ENCODE measurements at places on chromosomes 1 and 21.
A peak's percentile ranks its signal among the peaks of the same experiment; 100 is the strongest.

GRCh38 chr1:178684542-178685000 is 40.5 kb upstream of the RALGPS2 start:
- no peak for DNase-seq

DNA sequence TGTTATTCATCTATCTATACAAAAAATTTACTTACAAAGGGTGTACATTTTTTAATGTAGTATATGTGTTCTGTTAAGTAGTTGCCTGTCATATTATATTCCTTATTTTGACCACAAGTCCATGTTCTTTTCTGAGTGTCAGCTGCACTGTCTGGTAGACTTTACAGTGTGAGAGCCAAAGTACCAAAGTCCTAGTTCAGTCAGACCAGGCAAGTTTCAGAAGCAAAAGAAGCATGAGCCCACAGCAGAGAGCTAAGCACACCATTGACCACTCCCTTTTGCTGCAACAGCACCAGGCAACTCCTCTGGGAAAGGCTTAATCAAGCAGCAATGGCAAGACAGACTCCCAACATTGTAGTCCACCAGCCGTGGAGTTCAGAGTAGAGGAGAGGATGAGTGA is 631.9 kb upstream of the PKN2 start:
- DNase-seq: no peak

- no peak for DNase-seq
Measured at GRCh38 chr1:12407050-12407961, 177.5 kb downstream of the VPS13D start.

GRCh38 chr1:234322979-234323378 is 50.3 kb upstream of the COA6 start:
- peak; percentile 11 for DNase-seq

- no peak for DNase-seq
Measured at GRCh38 chr1:70948396-70949017, 99.1 kb downstream of the PTGER3 start.

DNA sequence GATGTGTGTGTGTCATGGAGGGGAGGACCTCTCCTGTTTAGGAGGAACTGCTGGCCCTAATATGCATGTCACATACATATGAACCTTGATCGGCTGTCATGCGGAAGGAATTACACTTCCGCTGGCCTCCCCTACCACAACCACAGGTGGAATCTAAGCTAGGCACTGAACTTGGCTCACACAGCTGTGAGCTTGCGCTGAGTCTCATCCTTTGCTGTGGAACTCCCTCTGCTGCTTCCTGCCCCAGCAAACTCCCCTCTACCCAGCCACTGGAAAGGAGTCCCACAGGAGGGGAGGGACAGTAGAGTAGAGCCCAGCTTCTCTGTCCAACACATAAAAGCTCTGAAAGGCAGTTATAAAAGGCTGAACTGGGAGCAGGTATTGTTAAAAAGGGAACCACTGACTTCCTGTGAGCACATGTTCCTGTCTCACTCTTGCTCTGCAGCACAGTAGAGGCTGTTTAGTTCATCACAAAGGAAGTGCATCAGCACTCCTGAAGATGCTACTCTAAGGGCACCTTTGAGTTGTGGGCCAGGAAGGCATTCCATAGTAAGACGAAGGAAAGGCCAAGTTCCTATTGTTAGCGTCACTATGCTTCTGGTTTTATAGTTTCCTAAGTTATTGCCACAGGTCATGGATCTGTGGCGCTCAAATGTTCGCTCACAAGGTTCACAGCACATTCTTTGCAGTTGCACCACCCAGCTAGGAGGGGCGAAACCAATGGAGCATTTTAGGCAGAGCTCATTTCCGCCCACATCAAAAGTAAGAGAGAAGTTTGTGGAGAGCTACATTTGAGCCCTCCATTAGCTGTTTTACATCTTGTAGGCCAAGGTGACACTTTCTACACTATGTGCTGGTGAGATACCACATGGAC is 17.7 kb upstream of the PTPRC start:
- DNase-seq: no peak

DNA sequence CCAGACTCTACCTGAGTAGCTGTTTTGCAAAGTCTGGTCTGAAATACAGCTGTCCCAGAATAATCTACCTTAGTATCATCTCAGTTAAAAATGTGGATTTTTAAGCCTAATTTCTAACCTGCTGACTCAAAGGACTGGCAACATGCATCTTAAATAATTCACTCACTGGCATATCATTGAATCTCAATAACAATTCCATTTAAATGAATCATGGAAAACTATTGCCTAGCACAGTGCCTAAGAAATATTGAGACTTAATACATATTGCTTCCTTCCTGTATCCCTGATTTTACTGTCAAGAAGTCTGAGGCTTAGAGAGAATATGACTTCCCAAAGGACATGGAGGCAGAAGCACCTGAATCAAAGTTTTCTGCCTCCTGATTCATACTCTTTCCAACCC is 3.1 kb downstream of the CCDC190 start:
- no peak for DNase-seq

DNA sequence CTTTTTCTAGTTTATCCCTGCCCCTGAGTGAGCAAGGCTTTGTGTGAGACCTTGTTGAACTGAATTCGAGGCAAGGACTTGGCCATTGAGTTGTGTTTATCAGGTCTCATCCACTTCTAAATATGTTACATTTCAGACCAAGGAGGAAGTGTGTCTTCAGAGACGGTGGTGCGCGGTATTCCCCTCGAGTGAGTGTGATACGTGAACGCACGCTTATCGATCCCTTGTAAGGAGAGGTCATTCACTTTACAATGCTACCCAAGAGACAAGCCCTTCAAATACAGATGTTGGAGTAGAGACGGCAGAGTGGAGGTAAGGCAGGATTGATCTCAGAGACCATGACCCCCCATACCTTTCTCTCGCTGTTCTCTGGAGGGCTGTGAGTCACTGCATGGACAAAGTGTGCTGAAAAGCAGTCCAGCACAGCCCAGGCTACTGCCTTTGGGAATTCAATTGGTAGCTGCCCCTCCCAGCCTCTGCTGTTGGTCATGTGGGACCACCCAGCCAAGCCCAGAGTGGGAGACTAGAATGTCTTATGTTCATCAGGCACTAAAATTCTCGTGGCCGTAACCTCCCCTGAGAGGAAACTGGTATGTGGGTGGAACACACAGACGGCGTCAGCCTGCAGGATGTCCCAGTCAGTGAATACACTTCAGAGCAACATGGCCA is 16.3 kb upstream of the MTARC1 start:
- no peak for DNase-seq

GRCh38 chr1:167623951-167624350 is 6.1 kb upstream of the RCSD1 start:
- DNase-seq: no peak

GRCh38 chr1:147853391-147853790 is 49.2 kb upstream of the GJA8 start:
- no peak for DNase-seq

DNA sequence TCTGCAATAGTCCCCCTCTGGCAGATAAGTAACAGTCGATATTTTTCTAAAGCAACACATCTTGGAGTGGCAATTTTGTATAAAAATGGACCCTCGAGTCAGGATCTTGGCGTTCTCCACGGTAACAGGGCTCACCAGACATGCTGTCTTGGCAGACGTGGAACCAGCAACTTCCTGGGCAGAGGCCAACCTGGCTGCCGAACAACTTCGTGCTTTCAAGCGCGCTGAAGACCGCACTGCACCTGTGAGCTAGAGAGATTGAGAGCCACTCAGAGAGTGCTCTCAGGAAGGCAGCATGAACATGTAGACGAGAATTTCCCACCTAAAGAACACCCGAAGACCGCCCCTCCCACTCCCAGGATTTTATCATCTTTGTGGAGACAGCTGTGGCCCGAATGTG is 7.3 kb downstream of the C1orf174 start:
- DNase-seq: no peak

DNA sequence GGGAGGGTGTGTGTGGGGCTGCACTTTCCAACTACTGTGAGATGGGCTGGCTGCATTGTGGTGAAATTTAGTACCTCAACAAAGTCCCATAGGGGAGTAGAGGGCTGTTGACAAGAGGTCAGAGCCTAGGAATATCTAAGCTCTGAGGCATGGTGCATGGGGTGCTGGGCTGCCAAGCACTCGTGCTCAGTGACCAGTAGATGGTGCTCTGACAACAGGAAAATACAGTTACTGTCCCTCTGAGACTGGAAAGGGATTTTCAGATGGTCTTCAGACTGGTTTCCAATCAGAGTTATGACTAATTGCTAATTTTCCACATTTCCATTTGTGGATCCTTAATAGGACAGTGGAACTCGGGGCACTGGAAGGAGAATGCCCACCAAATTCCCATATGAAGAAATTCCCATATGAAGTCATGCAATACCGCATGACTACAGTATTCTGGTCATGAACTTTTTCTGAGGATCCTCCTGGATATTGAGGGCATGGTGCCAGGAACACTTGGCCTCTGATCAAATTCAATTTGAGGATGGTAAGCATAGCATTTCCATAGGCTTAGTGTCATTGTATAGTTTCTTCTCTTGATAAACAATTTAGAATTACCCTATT is 4.1 kb upstream of the CACNA1E start:
- peak; percentile 4 for DNase-seq

DNA sequence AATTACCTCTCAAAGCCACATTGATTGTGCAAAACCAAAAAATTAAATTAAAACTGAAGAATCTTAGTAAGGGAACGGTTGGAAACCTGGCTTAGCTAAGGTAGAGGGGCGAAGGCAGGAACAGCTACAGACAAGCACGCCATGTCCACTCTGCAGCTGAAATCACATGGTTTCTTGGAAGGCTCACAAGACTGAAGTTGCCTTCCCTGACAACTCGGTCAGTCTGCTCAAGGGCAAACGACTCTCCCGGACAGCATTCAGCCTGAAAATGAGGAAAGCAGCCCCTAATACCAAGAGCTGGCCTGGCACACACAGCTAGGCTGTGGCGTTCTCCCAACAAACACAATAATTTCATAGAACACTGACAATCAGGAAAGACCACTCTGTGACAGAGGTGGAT is 22.7 kb upstream of the BECN2 start:
- DNase-seq: no peak

- no peak for DNase-seq
Measured at GRCh38 chr1:241115784-241116183, 241.2 kb downstream of the RGS7 start.

DNA sequence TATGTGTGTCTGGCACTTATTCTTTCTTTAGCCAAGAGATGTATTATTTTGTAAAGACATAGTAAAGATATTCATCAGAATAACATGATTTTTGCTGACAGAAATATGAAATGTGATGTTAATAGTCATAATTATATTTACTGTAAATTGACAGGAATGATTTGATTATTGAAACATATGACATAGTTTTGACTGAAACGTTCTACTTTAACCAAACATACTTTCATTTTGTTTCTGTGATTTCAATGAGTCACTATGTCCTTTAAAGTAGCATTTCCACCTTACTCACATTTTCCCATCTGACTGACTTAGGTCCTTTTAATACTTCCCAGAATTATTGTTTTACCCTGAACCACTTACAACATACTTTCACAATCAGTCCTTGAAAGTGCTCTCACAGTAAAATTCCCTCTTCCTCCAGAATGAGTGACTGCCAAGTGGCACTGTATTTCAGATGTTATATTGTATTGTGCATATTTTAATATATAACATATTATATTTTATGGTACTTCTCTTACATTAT is 437.9 kb downstream of the NCAM2 start:
- no peak for DNase-seq

DNA sequence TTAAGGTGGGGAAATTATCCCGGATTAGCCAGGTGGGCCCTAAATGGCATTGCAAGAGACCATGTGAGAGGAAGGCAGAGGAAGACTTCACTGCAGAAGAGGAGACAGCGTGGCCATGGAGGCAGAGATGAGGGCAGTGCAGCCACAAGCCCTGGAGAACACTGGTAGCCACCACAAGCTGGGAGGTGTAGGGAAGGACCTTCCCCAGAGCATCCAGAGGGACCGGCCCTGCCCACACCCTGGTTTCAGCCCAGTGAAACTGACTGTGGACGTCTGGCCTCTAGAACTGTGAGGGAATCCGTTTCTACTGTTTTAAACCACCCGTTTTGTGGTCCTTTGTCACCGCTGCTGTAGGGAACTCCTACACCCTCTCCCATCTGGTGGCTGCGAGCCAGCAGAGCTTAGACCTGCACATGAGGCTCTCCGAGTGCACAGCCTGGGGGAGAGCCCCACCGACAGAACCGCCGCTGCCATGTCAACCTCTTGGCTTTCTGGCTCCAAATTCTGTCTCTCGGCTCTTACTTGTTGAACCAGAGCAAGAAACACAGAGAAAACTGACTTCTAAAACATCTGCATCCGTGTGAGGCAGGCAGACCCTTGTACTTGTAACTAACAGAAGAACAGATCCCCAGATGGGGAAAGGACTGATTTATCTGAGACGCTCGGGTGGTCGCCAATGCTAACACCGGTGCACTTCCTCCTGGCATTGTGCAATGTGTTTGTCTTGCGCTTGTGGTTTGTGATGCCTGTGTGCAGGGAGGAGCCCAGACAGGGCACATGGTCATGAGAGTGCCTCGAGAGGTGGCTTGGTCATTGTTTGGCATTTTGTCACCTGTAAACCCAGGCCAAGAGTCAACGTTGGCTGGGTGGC is 90.8 kb upstream of the TMPRSS2 start:
- no peak for DNase-seq

DNA sequence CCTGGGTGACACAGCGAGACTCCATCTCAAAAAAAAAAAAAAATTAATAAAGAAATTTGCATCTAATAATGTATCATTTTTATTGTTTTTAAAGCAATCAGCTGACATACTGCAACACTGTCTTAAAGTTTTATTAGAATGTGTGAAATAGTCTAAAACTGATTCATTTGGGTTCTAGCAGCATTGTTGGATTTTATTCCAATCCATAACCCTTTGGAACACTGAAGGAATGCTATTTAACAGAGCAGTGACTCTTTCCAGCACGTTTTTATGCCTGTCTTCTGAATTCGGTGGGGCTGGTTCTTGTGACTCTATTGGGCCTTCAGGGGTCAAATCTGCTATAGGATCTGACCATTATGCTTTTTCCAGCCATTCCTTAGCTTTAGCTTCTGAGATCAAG is 18.2 kb upstream of the FMO4 start:
- no peak for DNase-seq

Data from activated naive CD4-positive, alpha-beta T cell (primary cell).